ENCODE measurements at places on chromosomes 3 and 15.

GRCh38 chr3:20307383-20307782, 121.4 kb upstream of the SGO1 start:
- DNase-seq = no peak

- DNase-seq = no peak
Observed at GRCh38 chr15:53116169-53116568, 326.0 kb upstream of the ONECUT1 start.

DNA sequence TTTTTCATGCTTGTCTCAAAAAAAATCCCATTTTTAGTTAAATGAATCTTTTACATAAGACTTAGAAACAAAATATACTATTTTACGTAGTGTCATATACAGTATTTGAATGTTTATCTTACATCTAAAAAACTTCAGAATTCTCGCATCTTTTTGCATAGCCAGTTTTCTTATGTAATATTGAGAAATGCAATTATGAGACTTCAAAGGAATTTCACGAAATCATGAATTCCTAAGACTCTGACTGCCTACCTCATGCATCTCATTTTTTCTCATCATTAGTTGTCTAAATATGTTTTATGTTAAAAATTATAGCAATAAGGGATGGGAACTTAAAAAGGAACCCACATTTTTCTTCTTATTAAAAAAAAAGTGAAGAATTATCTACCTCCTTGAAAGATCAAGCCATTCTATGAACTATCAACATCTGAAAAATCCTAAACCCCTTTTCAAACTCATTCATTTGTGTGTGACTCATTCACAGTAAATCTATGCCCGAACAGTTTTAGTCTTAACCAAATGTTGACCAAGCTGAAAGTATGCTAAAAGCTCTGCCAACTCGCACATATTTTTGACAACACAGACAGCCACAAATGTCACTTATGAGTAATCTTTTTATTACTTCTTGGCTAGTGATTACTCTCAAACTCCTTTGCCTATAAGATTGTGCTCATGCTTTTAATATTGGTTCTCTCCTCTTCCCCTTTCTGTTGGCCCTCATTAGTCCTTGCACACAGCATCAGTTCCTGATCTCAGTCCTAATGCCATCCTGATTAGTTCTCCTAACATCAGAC, 115.9 kb downstream of the DCLK3 start:
- DNase-seq = no peak

DNA sequence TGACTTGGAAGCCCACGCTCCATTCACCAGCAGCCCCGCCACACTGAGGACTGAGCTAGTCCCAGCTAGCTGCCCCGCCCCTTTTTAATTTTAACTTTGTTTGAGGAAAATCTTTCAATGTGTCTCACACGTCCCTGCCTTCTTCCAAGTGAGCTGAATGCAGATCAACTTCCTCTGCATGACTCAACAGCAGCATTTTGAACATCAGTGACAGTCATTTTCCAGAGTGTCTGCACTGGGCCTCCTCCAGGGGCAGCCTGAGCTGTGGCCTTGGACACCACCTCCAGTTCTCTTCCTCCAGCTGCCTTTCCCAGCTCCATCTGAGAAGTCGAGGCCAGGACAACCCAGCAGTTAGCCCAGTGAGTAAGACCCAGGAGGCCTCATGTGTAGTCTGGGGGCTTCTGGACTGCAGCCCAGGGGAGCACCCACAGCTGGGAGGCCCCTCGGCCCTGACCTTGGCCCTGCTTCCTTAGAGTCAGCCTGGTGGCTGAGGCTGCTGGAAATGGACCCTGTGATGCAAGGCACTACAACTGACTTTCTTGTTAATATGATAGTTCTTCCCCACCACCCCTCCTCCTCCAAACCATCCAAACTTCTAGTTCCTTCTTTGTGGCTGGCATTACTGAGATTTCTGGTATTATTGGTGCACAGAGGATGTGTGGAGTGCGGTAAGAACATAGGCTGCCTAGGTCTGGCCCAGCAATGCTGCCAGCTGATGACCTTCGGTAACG, 21.4 kb upstream of the ESYT3 start:
- DNase-seq = no peak

- DNase-seq = peak; percentile 28
Observed at GRCh38 chr15:88621789-88622604, 857 bp downstream of the AEN start.

DNA sequence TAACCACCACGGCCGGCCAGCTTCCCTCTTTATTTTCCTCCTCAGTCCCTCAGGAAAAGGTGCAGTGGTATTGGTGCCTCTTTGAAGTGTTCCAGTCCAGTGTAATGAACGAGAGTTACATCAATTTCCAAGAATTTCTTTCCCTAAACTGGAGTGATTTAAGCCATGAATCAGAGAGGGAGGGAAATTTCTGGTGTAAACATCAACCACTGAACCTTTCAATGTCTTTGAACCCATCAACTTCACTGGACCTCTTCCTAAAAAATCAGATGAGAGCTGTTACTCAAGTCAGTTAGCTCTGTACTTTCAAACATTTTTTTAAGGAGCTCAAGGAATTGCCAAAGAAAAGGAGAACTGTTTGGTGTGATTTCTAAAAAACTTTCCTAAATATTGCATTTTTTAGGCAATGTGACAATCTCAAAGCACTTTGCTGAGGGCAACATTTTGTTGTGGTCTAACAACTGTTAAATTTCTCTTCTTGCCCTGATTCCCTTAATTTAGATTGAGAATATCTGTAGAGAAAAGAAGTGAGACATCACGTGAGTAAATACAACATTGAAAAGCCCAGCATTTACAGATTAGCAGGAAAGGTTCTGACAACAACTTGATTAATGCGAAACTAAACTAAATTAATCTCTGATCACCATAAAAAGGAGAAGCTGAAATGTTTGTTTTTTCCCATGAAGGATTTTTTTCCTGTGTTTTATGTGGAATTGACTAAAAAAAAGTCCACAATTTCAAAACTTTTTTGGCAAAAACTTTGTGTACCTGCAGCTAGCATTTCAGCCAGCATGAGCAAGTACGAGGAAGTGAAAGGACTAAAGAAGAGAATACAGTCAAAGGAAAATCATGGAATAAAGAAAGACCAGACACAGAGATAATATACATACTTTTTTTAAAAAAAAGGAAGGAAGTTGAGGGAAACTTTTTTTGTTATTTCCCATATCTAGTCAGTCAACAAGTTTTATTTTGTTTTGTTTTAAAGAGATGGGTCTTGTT, 9.1 kb upstream of the DAZL start:
- no peak for DNase-seq

- DNase-seq = no peak
Observed at GRCh38 chr15:66906668-66907614, 158.5 kb upstream of the SMAD3 start.

DNA sequence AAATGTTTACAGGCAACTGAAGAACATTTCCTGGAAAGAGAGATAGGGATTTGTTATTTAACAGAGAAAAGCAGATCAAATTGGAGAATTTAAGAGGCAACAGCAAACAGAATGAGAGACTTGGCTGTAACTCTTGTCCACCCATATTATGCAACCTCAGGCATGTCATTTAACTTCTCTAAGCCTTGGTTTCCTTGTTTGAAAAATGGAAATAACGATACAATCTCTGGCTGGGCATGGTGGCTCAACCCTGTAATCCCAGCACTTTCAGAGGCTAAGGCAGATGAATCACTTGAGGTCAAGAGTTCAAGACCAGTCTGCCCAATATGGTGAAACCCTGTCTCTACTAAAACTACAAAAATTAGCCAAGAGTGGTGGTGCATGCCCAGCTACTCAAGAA, 23.7 kb downstream of the ARRDC4 start:
- DNase-seq = no peak

GRCh38 chr3:16103472-16103871, 71.0 kb upstream of the GALNT15 start:
- no peak for DNase-seq

GRCh38 chr15:70245932-70246622, 148.4 kb upstream of the TLE3 start:
- DNase-seq = no peak

GRCh38 chr3:45435961-45436360, 47.6 kb downstream of the LARS2 start:
- DNase-seq = no peak
